T-helper 22 cell (primary cell): ENCODE measurements at places on chromosomes 7 and 10.

- no peak for DNase-seq
Measured at GRCh38 chr7:94056796-94057207, 52.6 kb upstream of the BET1 start.

DNA sequence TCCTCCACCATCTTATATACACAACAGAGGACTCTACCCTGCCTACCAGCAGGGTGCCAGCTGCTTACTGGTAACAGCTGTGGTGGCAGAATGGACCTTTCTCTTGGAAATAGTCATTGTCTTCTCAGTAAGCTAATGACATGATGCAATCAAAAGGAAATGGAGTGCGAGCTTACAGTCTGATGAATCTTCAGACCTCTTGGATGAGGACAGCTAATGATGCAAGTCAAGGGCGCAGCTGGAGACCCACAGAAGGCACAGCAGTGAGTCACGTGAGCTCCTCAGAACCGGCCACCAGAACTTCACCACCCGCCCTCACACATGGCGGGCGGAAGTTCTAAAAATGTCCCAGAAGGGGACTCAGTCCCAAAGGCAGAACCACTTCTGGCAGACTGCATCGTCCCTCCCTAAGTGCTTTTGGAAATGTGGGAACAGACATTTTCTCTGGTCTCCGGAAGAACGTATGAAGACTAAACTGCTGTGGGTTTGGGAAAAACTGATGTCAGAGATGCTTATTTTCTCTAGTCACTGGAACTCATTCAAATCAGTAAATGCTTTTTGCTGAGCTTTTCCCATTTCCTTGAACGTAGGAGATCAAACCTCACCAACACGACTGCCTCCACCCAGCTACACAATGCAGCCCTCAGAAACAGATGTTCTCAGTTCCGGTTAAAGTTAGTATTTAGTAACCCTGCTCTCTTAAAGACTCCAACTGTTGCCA lies 96.4 kb downstream of the FAS start:
- DNase-seq, result no peak

- no peak for DNase-seq
Measured at GRCh38 chr7:139205843-139206242, 25.2 kb upstream of the UBN2 start.

DNA sequence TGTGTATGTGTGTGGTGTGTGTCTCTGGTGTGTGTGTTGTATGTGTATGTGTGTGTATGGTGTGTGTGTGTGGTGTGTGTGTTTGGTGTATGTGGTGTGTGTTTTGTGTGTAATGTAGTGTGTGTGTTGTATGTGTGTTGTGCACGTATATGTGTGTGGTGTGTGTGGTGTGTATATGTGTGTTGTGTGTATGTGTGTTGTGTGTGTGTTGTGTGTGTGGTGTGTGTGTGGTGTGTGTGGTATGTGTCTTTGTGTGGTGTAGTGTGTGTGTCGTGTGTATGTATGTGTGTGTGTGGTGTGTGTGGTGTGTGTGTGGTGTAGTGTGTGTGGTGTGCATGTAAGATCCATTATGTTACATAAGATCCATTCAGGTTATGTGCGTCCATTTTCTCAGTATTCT lies 21.9 kb upstream of the VIPR2 start:
- no peak for DNase-seq

DNA sequence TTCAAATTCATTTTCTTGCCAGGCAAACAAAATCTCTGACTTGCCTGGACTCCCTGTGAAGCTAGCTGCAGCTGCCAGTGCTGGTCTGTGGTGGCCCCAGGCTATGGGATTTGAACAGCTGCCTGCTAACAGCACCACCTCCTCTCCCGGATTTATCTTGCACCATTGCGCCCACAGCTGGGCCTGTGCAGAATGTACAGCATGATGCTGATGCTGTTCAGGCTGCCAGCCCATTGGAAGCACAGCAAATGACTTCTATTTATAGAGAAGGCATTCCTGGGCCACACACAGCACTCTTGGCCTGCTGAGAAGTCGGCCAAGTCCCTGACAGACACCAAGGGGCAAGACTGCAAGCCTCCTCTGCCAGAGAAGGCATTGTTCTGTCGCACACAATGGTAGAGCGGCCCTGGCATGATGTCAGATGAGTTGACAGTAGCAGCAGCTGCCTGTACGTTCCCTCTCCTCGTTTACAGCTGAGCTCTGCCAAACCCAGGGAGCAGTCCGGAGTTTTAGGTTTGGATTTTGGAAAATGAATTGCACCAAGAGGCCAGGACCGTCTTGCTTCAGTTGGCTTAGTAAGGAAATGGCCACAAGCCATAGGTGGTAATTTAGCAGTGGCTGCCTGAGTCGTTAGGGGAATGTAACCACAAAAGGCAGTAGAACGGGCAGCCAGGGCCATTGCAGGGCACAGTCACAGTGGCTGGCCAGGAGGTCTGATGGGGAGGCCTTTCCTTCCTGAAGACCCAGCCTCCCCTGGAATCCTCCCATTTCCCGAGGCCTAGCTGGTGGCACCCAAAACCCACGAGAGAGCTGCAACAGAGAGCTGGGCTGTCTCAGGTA lies 38.5 kb downstream of the MTURN start:
- DNase-seq, result no peak

- DNase-seq, result no peak
Measured at GRCh38 chr10:110746254-110746826, 102.2 kb downstream of the RBM20 start.

DNA sequence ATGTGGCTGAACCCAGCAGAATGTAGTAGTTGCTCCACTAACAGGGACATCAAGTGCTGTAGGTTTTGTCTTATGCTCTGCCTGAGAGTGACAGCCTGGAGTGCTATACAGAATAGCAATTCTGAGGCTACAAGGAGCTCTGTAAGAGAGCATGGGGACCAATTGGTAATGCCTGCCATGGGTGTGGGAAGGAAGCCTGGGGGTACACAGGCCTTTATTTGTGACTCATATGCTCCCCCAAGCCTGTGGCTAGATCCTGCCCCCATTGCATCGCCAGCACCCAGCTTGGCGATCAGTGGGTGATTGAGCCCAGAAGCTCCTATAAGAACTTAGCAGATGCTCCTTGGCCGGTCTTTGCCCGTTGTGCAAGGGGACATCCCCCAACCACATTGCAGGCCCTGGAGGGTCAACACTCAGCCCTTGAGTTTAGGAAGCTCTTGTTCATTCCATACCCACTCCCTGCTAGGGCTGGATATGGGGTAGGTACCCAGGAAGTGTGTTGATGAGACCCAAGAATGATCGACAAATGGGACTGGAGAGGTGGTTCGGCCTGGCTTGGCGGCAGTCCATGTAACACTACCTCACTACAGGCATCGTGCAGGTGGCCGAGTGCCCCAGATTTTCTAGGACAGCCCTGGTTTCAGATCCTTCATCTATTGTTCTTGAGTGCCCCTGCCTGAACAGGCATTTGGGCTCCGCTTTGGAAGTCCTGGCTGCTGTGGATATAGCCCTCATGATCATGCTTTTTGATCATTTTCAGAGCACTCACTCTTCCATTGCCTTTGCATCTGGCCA lies 37.7 kb downstream of the ZMIZ1 start:
- no peak for DNase-seq

GRCh38 chr7:41247143-41247865 lies 455.6 kb downstream of the INHBA start:
- no peak for DNase-seq

GRCh38 chr10:127135844-127136577 lies 60.4 kb downstream of the INSYN2A start:
- DNase-seq, result no peak

- DNase-seq, result no peak
Measured at GRCh38 chr7:11689096-11689495, 142.9 kb downstream of the THSD7A start.

GRCh38 chr7:1914321-1914720 lies 244.2 kb downstream of the ELFN1 start:
- no peak for DNase-seq

GRCh38 chr10:29804025-29804852 lies 169.5 kb upstream of the SVIL start:
- DNase-seq, result no peak

DNA sequence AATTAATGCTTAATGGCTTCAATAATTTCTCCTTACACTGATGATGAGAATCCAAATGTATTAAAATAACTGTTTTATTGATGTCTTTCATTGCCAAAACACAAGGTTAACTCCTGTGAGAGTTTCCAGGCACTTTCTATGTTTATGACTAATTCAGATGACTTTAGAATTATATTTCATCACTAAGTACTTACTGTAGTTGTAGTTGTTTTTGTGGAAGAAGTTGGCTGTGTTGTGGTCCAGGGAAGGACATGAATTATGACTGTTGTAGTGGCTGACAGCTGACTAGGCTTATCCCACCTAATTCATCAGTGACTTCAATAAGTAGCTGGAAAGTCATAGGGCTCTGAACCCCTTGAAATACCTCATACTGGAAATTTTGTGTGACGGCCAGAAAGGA lies 254.8 kb downstream of the HGF start:
- no peak for DNase-seq

DNA sequence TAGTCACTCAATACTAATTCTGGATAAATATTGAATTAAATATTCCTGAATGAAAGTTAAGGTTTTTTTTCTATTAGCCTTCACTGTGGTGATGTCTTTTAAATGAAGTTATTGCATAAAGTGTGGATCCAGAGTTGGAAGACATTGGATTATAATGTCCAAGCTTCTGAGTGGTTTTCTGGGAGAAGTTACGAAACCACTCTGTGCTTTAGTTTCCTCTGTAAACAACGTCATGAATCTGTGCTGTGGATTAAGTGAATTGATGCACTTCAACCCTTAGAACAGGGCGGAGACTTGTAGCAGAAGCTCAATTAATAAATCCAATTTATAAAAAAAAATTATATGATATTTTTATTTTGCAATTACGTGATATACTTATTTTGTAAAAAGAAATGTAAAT lies 271.7 kb downstream of the BICC1 start:
- no peak for DNase-seq

DNA sequence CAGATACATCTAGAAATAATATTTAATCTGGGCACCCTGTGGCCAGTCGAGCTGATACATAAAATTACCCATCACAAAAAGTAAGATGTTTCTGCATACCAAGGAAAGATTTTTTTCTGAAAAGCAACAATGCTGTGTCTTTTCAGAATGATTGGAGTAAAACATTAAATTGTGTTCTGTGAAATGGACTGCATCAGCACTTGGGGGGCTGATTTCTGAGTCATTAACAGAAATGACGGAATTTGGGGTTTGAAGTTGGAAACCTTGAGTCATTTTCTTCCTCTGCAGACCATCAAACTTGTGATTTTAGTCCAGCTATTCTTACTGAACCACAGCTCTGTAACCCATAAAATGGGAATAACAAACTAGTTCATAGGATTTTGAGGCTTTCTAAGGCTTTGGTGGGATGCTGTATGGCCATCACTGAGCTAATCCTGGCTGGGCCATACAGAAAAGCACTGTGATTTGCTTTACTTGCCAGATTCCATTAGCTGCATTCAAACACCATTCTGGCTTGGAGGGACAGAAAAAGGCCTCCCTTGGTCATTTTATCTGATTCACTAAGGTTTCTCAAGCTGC lies 739.4 kb upstream of the IGFBP3 start:
- DNase-seq, result no peak

DNA sequence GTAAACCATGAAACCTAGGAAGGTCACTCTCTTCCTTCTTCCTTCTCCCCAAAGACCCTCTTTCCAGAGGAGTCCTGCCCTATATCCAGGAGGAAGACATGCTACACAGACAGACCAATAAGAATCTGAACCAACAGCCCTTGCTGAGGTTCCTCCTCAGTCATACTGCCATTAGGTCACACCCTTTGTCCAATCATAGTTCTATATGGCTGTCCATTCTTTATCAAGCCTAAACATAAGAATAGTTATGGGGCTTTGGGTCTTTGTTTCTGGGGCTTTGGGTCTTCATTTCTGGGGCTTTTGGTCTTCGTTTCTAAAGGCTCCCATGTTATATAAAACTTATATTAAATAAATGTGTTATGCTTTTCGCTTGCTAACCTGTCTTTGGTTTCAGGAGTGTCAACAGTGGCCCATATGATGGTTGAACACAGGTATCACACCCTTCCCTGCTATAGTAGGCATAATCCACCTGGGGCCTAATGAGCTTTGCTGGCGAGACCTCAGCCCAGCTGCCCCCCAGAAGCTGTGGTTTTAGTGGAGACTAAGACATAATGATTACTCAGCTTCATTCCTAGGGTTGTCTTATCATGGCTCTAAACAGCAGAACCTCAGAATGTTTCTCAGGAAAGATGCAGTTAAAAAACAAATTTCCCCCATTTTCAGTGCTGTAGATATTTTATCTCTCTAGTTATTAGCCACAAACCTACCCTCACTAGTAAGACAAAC lies 91.6 kb downstream of the ELMO1 start:
- DNase-seq, result no peak
